ENCODE measurements at places on chromosomes 13 and 19. TPM values are rescaled to one million over a fixed set of nuclear protein-coding genes. Genes with fewer than 3 reads are reported as not detected.

DNA sequence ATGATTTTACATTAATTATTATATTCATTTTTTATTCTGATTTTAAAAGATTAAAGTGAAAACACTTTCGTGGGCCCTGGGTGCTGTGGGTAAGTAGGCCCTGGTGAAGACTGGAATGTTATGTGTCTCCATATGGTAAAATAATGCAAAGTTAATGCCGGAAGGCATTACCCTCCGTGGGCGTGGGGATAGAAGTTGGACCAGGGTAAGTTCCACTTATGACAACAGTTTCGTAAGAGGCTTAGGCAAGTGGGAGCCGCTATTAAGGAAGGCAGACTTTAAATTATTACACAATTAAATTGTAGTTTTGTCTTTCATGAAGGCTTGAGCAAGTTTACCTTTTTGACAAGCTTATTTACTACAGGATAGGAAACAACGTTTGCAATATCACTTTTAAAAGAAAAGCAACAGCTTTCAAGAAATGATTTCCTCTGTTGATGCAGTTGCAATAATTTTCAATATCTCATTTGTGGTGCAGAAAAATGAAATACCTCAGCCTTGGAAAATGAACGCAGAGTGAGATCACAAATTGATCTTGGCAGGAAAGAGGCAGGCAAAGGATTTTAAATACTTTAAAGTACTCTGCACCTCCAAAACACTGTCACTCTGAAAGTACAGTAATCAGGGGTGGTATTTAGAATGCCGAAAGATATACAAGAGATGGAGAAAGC, 310.6 kb downstream of the DCT start:
- DNase-seq = no peak

The SAE1 gene
- 238 TPM for total RNA-seq

DNA sequence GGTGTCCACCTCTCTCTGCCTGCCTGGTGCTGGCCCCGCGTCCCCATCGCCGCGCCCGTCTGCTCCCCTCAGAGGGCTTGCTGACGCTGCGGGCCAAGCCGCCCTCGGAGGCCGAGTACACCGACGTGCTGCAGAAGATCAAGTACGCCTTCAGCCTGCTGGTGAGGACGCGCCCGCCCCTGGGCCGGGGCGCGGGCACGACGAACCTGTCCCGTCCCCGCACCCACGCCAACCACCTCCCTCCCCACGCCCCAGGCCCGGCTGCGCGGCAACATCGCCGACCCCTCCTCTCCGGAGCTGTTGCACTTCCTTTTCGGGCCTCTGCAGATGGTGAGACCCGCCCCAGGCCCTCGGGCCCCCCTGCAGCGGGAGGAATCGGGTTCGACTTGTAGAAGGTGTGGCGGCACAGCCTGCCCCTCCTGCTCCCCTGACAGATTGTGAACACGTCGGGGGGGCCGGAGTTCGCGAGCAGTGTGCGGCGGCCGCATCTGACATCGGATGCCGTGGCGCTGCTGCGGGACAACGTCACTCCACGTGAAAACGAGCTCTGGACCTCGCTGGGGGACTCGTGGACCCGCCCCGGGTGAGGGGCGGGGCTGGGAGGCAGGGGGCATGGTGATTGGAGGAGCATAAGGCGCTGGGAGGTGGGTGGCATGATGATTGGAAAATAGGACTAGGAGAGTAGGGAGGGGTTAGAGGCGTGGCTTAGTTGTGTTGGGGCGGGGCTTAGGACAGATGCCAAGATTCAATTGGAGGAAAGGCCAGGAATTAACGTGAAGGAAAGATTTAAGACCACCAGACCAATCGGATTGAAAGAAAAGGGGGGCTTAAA, 6.6 kb downstream of the EPS8L1 start:
- no peak for DNase-seq

The TJP3 gene
- total RNA-seq = 0.49 TPM

DNA sequence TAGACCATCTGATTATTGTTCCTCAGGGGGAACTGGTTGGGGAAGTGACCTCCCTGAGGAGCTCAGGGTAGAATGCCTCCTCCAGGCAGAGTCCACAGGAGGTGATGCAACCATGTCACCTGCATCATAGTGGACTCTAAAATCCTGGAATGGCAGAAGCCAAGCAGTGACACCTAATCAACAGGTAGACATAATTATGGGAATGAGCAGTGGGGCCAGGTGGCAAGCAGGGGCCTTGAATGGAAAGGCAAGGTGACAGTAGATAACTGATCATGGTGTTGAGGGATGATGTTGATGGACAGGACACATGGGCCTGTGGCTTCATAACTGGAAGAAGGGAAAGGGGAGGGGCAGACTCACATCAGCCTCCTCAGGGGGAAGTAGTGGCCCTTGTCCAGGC, 27.3 kb upstream of the IRS2 start:
- DNase-seq = no peak

Measured in M059J (cell line).